Adrenal gland (tissue), 19 donors: ENCODE measurements at places on chromosomes 2 and 18. TPM values are rescaled to one million over a fixed set of nuclear protein-coding genes. Genes with fewer than 3 reads are reported as not detected.

SP3 gene
- 66.2 TPM for total RNA-seq

POTEI gene
- not detected for total RNA-seq

PLCD4 gene
- total RNA-seq: 0.90 TPM

CPO gene
- total RNA-seq: 0.54 TPM

DSG3 gene
- total RNA-seq: not detected

GTF2A1L gene
- 0.37 TPM for total RNA-seq

MAB21L4 gene
- total RNA-seq: not detected

GRCh38 chr2:238632181-238633060, 205.7 kb downstream of the ASB1 start:
- no peak for DNase-seq

DNA sequence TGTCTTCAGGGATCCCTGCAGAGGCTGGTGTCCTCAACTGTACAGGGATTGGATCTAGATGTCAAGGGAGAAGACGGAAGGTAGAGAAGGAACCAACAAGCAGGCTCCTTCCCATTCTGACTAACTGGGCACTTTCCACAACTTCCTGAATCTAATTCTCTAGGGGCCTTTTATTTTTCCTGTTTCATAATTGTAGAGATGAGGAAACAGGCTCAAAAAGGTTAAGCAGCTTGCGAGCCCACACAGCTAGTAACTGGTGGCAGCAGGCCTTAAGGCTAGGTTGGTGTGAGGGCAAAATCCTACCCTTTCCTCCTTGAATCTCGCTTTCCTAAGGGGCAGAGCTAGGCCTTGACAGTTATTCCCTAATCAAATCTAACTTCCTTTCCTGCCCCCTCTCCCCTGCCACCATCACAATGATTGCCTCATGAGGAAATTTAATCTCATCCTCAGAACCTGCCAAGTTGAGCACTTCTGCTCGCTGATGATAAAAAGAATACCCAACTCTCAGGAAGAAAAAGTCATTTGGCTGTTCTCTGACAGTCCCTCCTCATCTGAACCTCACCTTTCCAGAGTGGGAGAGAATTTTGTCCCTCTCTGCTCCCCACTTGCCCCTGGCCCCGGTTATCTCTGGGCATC, 35.7 kb upstream of the POLE4 start:
- DNase-seq: no peak

DNA sequence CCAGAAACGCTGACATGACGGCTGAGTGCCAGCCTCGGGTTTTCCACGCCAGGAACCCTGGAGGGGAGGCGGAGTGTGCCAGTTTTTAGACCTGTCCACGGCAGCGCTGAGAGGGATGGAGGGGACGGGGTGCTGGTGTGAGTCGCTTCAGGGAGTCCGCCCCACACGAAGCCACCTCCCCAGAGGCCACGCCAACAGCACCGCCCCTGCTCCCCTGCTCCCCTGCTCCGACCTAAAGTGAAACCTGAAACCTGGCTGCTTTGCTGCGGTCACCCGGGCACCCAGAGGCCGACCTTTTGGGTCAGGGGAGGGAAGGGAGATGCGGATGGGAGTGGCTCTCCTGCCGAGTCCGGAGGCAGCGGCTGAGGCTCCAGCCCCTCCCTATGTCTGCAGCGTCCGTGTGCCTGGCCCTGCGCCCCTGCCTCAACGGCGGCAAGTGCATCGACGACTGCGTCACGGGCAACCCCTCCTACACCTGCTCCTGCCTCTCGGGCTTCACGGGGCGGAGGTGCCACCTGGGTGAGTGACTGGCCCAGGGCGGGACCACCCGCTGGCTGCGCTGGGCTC, 38.1 kb downstream of the SNED1 start:
- DNase-seq: peak; percentile 41

- no peak for DNase-seq
These were observed 114.8 kb downstream of the RDH14 start for GRCh38 chr2:18445433-18446320.

DNA sequence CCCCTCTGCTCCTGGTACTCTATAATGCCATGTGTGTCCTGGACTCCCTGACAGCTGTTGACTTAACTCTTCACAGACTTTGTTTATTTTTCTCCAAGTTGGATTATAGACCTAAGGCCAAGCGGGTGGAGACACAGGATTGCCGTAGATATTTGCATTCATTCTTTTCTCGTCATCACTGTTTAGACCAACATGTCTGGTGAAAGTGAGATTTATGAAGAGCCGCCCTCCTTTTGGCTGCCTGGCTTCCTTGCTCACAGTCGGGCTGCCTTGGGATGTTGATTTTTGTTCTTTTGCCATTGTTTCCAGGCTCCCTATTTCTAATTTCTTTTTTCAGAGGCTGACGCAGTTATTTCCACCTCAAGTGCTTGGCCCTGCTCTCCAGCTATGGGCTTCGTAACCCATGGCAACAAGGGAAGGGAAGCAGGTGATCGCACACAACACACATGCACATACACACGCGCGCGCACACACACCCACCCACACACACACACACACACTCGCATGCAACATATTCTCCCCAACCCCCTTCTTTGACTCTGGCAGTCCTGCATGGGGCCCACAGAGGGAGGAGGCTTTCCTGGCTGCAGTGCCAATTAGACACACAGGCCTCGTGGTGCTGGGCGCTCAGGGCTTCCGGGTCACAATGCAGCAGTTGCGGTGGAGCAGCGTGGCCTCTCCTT, 296.5 kb downstream of the MTX2 start:
- no peak for DNase-seq

DNA sequence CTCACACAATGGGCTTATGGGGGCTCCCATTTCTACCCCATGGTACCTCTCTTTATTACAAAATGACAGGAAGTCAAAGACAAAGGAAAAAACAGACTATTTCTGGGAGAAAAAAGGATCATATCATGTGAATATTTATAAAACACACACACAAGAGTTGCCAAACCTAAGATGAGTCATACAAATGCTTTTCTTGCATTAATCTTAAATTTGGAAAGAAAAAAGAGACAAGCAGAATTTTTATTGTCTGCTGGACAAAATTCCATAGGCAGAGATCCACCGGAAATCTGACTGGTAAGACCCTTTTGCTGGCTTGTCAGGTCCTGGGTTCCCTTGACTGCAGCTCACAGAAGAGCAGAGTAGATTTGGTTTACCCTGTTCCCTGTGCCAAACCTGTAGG, 1732.3 kb upstream of the PIK3C3 start:
- no peak for DNase-seq

DNA sequence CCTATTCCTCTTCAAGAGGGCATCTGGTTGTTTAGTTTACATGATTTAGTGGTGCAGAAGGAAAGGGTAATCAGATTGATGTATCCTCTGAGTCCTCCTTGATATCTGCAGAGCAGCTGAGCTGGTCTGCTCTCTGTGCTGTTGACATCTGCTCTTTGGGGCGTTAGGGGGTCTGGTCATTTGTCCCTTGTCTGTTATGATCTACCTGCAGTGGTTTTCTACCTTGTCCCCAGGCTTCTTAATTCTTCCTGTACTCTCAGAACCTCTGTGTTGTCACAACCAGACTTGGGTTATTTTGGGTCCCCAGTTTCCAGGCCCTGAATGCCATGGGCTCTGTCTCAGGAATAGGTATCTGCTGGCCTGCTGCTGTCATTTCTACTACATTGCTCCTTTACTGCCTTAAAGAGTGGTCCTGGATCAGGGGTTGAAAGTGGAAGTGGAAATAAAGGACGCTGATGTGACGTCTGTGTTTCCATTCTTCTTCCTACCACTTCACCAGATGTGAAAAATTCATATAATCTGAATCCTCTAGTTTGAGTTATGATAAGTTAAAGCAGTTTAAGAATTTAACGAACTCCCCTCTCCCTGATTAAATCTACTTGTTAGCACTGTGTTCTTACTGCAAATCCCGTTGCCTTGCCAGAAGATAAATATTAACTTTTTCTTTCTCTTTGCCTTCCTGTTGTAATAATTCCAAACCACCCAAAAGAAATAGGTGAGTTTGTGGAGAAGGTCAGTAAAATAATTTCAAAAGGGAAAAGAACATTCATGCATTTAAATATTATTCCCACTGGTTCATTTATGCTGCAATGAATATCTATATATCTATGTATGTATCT, 16.6 kb upstream of the CPS1 start:
- no peak for DNase-seq

DNA sequence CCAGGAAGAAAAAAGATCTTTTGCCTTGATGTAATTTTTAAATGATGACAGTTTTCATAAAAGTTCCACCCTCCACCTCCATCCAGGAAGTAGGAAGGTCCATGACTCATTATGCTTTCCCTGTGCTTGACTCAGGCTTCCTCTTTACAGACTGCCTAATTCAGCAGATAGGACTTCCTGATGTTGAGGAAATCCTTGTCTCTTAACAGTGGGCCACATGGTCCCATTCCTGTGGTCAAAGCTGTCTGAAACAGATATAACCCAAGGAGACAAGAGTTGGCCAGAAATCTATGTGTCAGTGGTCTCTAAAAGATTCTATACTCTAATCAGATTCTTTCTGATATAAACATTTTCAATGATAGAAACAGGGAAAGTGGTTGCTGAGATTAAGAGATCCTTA, 119.1 kb downstream of the BAZ2B start:
- peak; percentile 35 for DNase-seq

- DNase-seq: no peak
These were observed 64.6 kb upstream of the ATG16L1 start for GRCh38 chr2:233186851-233187250.

DNA sequence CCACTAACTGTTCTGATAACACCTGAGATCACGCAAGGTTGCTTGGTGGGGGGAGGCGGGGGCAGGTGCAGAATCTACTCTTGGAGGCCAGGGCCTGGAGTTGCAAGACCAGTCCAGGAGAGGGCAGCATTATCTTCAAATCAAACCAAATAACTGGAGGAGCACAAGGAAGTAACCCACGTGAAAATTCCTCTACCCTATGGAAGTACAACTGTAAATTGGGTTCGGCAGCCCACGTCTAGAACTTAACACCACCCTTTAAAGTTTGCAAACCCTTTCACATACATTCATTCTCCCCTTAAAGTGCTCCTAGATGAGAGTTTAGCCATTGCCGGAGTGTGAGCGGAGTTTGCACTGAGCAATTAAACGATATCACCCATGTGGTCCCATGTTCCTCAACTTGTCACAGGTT, 19.6 kb upstream of the CXCR1 start:
- DNase-seq: peak; percentile 68

GRCh38 chr2:152566728-152567069, 150.6 kb downstream of the PRPF40A start:
- DNase-seq: peak; percentile 44

DNA sequence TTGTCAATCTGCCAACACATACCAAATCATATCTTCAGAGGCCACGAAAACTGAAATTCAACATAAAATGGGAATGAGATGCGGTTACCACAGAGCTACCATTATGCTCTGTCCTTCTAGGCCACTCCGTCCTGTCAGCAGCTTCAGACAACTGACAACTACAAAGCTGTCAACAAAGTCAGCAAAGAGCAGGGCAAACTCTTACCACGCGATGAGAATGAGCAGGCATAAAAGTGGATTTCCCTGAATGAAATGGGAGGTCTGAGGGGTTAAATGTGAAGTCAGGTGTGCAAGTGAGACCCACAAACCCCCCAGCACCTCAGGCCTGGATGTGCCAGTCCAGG, 130.1 kb downstream of the LNPK start:
- no peak for DNase-seq

DNA sequence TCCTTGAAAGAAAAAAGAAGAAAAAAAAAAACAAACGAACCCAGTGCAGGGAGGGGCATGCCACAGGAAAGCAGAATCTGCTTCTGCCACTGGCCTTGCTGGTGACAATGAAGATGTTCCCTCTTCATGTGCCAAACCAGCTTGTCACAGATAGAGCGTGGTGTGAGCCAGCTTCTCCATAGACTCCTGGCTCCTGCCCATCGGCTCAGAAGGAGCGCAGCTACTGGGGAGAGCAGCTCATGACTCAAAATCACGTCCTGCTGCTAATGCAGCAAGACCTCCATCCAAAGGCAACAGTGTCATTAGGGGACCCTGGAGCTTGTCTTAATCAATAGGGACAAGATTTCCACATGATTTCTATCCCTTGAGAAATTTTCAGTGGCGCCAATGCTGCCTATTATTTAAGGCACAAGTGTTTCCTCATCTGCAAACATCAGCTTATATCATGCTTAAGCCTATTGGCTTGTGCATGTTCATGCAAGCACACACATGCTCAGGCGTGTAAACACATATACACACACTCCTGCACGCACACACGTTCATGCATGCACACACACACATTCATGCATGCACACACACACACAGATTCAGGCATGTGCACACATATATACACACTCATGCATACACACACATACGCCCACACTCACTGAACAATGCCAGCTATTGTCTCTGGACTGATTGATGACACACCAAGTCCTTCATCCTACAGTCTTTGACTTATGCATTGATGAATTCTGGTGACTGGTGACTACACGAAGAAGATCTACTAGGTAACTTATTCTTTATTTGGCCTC, 682.0 kb upstream of the ID2 start:
- DNase-seq: peak; percentile 86

DNA sequence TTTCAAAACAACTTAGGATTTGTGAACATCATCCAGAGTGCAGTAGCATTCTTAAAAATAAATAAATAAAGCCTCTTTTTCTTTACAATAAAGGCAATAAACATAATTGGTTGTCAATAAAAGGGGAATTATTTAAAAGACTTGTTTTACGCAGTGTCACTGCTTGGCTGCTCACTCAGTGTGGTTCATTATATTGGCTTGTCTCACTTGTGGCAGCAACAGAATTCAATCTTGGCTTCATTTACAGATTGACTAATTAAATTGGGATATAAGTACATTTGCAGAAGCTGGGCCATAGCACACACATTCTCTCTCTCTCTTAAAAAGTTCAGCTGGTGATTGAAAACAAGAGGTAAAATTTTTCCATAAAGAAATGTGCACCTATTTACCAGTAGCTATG, 1027.6 kb downstream of the LRP1B start:
- DNase-seq: no peak

GRCh38 chr2:162308747-162309503, 9.6 kb downstream of the IFIH1 start:
- DNase-seq: no peak

DNA sequence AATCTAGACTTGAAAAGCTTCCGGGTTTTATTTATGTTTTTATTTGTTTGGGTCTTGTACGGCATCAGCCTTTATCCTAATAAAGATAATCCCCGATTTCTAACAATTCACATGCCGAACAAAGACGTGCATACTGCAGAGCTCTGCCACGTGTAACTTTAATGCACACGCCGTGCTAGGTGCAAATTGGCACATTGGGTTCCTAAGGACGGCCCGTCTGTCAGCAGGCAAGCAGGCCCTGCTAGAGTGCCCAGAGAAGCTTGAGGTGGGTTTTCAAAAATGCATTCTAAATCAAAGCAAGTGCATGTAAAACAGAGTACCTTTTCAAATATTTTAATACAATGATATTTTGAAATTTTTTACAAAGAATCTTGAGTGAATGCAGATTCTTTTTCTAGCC, 806.4 kb upstream of the POU3F3 start:
- DNase-seq: no peak

- no peak for DNase-seq
These were observed 454.7 kb downstream of the CBLN2 start for GRCh38 chr18:72089432-72089831.

GRCh38 chr2:72144274-72144631, 3.4 kb downstream of the CYP26B1 start:
- peak; percentile 50 for DNase-seq

GRCh38 chr2:144946263-144946662, 426.3 kb upstream of the ZEB2 start:
- DNase-seq: no peak

GRCh38 chr2:200306196-200306930, at the start of gene SPATS2L:
TSS of gene SPATS2L (plus strand) at chr2:200306693. CDS start at chr2:200389245, 82,552 bp downstream.
- peak; percentile 76 for DNase-seq
